ENCODE measurements at places on chromosomes 2 and 18.

- DNase-seq: no peak
Measured at GRCh38 chr2:203817147-203817546, 50.4 kb upstream of the CTLA4 start.

- DNase-seq: no peak
Measured at GRCh38 chr2:241976296-241976695, 106.8 kb downstream of the RTP5 start.

- no peak for DNase-seq
Measured at GRCh38 chr18:69590150-69590549, 189.5 kb downstream of the DOK6 start.

DNA sequence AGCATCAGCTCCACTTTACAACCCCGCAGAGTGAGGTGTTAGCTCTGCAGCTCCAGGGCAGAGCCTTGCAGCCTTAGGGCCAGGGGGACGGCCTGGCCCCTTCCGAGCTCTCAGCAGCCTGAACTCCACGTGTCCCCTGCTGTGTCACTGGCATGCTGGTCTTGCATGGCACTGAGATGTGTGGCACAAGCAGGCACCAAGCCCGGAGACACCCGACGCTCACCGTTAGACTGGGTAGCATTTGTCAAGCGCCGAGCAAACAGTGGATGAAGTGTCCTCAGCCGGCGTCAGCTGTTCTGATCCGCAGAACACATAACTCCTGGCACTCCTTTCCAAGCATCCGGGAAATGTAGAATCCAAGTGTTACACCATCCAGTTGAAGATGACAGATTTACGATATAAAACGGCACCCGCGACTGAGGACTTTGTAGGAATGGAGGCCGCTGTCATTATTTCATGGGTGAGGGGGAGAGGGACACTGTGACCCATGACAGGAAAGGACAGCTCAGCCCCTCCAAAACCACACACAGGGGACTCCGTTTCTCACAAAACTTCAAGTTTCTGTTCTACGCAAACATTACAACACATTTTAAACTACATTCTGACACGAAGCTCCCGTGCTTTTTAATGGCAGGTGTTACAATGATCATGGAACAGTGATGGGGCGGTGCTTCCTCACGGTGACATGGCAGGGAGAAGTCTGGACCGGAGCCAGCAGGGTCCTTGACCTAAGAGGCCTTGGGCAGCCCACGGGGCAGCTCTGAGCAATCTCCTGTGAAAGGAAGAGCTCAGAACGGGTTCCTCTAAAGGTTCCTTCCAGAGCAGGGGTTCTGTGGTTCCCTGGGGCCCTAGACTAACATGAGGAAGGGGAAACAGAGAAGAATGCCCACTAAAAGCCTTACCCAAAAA lies 89.4 kb downstream of the HDAC4 start:
- no peak for DNase-seq

DNA sequence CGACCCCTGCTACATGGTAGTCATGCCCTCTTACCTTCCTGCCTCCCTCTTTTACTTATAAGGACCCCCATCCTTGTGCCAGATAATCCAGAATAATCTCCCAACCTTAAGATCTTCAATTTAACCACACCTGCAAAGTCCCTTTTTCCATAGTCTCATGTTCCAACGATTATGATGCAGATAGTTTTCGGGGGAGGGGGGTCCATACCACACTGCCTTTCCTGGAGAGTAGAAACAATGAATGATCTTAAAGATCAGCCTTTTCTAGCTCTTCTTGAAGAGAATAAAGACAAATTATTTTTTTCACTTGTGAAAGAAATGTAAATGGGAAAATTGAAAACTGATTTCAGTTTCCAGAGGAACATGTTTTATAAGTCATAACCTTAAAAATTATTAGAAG lies 4.3 kb upstream of the FAM98A start:
- no peak for DNase-seq

DNA sequence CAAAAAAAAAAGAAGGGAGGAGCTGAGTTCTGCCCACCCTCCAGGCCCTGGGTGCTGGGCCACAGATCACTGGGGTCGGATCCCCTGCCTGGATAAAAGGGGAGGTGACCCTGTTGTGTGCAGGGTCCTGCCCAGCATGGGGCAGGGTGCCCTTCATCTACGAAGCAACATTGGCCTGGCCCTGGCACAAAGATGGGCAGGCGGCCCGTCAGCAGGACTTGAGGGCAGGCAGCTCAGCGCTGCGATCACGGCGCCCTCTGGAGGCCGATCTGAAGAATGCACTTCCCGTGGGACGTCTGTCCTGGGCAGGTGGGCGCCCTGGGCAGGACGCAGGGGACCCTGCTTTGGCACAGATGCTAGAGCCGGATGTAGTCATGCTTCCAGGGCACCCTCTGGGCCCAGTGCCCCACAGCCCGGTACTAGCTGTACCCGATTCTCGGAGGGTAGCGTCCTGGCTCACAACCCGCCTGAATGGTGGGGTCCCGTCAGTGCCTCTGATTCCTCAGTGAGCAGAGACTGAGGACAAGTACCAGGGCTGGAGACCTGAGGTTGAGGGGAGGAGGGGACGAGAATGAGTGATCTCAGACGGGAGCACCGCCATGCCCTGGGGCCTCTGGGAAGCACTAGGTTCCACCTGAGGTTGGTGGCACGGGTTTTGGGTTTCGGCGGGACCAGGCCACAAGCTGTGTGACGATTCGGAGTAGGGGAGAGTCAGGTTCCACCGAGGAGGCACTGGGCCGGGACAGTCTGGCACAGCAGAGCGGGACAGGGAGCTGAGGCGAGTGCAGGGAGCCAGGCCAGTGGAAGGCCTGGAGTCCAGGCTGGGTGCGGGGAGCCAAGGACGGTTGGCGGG lies 18.0 kb downstream of the ARID5A start:
- peak; percentile 40 for DNase-seq

DNA sequence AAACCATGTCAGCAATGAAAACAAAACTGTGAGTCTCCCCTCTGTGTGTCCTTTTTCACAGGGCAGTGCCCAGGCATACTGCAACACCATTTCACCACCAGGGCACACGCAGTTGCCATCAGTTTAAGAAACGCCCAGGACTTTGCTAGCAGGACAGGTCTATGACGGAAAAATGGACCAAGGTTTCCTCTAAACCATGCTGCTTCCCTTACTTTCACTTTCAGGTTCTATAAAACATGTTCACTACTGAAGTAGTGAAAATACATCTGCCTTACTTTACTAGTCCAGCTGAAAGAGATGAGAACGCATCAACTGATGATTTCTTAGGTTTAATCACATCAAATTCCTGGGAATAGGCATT lies 110.5 kb downstream of the TCF4 start:
- DNase-seq: peak; percentile 19

DNA sequence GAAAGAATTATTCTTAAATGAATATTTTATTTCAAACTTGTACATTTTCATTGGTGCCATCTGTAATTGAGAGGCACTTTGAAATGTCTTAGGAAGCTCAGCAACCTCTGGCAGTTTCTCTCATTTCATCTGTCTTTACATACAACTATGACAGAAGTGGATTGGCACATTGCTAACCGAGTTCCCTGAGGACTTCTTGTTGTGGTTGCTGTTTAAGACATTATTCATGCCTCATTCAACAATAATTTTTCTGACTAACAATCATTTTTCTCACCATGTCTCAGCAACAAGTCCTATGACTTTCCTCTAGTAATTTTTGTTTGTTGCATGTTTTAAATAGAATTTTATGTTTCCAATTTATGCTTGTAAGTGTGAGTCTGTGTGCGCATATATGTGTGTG lies 284.0 kb upstream of the CWC22 start:
- no peak for DNase-seq

DNA sequence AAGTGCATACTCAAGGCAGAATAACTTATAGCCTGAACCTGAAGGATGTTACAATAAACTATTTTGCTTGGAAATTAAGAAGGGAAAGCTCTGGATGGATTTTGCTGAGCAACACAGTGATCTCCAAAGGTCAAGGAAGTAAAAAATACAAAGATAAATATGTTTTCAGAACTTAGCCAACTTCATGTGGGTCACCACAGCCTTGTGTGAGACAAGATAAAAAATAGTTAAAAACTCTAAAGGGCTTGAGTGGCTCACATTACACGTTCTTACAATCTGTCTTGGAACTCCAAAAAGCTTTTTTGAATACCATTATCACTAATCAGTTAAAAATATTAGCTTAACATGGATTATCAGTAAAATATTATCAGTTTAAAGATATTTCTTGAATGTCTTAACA lies 28.9 kb upstream of the MTX2 start:
- DNase-seq: no peak

DNA sequence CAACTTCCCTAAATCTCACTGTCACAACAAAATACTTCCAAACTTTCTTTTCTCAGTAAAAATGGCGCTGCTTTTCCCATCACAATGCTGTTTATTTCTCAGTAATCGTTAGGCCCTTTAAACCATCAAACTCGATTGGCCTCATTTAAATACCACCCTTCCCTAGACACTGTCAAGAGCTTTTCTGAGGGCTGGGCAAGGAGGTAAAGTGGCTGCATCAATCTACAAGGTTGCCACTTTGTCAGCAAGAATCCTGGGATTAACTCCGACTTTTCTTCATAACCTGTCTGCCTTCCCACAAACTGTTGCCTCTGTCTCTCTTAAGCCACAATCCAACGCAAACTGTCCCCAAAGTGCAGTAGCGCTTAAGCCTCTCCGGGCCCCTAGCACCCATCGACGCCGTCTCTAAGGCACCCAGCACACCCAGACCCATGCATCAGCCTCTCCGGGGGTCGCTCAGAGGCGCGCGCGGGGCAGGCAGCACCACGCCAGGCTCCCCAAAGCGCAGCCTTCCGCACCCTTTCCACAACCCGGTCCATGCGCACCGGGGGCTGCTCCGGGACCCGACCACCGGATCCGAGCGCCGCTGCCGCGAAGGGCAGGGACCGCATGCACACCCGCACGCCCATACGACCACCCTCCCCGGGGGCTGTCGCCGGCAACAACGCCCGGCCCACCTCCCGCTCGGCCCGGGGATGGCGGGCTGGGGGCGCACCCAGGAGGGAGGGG lies 683 bp downstream of the MBOAT2 start:
- DNase-seq: no peak

DNA sequence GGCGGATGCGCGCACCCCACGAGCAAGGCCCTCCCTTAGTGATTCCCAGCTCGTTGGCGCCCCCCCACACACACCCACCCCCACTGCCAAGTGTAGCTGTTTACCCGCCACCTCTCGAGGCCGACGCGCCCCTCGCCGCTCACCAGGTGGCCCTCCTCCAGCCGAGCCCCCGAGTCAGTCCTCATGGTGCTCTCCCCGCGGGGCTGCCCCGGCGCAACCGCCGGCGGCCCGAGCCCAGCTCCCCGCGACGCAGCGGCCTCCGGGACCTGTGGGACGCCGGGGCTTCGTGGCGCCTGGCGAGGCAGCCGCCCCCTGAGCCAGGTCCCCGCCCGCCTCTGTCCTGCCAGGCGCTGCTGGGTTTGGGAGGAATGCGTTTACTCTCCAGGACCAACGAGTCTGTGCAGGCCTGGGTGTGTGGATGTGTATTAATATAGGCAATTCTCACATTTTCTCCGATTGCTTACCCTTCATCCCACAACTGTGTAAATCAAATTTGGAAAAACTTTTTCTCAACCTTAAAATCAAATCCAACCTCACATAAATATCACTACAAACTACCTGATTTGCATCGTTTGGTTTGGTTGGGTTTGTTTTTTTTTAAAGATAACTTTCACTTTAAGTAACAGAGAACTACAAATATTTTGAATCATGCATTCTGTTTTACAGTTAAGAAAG lies at the start of gene TMEM237:
Gene TMEM237, minus strand, starts transcription at position 288 of the 675 bp plus-strand sequence. Its CDS starts 103 bp downstream, at position 185.
- DNase-seq: no peak

DNA sequence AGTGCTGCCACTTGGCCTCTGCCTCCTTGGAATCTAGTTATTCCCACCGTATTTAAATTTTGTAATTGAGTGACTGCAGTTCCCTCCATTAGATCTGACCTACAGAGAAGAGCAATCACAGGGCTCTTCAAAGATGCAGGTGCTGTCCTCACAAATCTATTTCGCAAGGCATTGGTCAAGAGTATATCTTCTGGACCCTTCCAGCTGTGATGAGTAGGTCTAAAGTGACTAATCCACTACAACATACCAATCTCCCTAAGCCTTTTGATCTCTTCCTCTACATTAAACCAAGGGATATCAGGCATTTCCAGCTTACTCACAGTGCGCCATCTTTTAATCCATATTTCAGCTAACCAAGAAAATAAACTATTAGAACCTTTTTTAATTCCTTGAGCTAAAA lies 65.1 kb upstream of the COL3A1 start:
- no peak for DNase-seq

GRCh38 chr2:233062451-233062850 lies 2.3 kb downstream of the INPP5D start:
- no peak for DNase-seq

DNA sequence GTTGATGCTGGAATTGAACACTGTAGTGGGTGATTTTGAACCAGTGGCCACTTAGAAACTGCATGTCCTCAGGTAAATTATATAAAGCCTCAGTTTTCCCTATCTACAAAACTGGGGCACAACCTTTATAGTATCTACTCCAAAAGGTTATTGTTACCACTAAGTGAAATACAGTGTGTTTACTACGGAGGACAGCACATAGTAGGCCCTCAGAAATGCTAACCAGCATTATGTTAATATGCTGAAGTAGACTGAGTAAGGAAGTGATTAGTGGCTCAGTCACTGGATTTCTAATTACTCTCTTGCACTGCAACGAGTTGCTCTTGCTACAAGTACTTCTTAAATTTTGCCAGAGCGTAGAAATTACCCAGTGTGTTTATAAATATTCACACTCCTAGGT lies 139.5 kb downstream of the HAUS1 start:
- DNase-seq: no peak

- DNase-seq: peak; percentile 73
Measured at GRCh38 chr2:181430406-181431118, 26.6 kb upstream of the ITGA4 start.

GRCh38 chr2:85755122-85756027 lies 1.6 kb downstream of the ATOH8 start:
- DNase-seq: no peak

DNA sequence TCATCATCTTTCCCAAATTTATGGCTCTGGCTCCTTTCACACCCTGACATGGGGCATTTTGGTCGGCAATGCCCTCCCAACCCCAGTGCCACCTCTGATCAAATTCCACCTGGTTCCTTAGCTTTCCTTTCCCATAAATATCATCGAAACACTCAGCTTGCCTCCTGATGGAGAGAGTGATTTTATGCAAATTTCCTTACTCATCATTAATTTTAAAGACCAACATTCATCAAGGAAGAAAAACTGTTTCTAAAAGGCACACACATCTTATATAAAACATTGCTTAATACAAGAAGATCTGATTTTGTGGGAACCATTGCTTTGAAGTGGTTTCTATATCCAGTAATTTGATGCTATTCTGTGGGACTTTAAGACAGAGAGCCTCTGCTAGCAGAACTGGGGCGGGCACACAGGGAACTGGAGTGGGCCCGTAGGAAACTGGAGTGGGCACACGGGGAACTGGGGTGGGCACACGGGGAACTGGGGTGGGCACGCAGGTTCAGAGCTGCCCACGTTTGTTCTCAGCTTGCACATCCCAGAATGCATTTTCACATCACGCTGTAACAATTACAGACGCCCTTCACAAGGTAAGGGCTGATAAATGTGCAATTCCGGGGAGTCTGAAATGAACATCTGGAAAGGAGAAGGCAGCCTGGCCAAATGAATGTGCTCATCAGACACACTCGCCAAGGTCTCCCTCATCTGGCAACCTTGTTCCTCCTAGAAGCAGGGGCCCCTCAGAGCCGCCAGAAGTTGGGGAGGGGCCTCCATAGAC lies 174.2 kb downstream of the RTP5 start:
- no peak for DNase-seq
